ENCODE measurements at places on chromosomes 3 and 15.

DNA sequence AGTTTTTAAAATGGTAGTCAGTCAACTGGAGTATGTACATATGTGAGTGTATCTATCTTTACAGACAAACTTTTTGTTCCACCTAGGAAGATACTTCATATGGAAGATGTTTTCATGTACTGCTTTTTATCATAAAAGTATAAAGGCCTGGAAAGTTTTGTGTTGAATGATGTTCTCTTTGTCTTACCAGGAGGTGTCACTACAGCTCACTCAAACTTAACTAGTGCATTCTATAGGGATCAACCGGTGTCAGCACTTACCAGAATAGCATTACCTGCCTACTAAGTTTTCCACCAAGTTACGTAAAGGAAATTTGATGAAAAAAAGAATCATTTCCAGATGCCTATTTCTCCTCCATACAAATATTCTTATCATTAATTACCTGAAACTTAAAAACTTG is 522.6 kb upstream of the SEMA6D start:
- no peak for DNase-seq

- no peak for DNase-seq
Observed at GRCh38 chr3:177551431-177551836, 354.2 kb upstream of the TBL1XR1 start.

DNA sequence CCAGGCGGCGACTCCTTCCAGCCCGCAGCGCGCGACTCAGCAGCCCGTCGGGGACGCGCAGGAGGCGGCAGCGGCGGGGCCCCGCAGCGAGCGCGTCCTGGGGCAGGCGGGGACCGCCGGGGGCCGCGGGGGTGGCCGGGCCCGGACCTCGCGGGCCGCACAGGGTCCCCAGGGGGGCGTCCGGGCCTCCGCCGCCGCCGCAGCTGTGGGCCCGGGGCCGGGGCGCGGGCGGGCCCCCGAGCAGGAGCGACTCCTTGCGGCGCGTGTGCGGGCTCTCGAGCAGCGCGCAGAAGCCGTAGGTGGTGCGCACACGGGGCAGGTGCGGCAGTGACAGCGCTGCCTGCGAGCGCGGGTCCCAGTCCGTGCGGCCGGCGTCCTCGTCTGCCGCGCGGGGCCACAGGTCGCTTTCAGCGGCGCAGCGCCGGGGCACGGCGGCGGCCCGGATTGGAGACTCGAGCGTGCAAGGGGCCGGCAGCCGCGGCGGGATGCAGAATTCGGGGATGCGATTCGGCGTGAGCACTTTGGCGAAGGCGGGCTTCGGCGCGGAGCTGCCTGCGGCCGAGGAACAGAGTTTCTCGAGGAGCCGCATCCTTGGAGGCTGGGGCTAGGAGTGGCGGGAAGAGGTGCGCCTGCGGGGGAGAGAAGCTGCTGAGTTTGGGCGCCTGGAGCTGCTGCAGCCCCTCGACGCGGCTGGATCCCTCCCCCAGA is 535 bp downstream of the C2CD4B start:
- DNase-seq, result no peak

DNA sequence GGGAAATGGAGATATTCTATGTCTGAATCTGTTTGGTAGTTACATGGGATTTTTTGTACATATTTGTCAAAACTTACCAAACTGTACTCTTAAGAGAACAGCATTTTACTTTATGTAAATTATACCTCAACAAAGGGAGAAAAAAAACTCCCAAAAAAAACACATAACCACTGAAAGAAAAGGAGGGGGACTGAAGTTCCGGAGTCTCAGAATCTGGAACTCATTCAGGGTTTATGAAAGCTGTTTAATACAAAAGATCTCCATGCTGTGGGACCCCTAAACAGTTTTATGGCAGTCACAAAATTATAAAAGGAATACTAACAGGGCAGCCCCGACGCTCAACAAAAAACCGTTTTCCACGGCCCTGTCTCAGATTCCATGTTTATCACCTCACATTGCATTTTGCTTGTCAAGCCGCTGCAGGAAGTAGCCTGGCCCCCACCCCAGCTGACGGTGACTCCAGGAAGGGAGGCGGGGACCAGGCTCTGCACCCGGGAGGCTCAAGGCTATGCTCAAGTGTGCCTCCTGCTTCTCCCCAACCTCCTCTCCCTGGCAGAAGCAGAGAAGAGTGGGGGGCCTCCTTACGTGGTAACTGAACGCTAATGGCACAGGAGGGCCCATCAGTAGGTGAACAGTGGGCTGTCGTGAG is 29.3 kb downstream of the RFT1 start:
- no peak for DNase-seq

DNA sequence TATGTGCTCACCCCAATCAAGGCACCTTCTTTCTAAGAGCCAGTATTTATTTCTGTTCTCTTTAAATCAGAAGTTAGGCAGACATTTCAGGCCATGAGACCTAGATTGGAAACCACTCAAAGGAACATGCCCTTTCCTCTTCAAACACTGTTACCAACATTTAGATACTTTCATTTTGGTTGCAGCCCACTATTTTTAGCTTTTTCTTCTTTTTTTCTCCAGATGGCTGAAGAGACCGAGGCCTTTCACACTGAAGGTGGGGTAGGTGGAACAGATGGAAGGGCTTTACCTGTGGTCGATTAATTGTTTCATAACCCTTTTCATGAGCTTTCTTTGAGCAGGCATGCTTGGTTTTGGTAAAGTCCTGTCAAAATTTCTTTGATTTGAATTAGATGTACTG is 10.9 kb upstream of the LZTFL1 start:
- DNase-seq, result no peak

- DNase-seq, result no peak
Observed at GRCh38 chr3:150069154-150069527, 98.4 kb upstream of the PFN2 start.

DNA sequence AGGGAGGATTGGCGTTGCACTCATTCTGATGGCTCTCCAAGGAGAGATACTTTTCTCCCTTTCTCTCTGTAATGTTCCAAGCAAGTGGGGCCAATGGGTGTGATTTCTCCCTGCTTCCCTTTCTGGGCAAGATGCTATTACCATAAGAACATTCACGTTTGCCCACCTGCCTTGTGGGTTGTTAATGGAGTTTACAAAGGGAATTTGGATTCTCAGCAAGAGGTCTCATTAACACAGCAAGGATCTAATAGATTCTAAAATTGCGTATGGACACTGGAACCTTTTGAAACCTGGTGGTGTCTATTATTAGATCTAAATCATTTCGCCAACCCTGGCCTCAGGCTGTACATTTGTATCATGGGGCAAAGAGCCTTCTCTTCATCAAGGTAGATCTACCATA is 74.1 kb downstream of the SLCO3A1 start:
- no peak for DNase-seq

- DNase-seq, result no peak
Observed at GRCh38 chr3:89576417-89576816, 469.0 kb downstream of the EPHA3 start.

- no peak for DNase-seq
Observed at GRCh38 chr3:85808755-85809154, 850.0 kb downstream of the CADM2 start.

DNA sequence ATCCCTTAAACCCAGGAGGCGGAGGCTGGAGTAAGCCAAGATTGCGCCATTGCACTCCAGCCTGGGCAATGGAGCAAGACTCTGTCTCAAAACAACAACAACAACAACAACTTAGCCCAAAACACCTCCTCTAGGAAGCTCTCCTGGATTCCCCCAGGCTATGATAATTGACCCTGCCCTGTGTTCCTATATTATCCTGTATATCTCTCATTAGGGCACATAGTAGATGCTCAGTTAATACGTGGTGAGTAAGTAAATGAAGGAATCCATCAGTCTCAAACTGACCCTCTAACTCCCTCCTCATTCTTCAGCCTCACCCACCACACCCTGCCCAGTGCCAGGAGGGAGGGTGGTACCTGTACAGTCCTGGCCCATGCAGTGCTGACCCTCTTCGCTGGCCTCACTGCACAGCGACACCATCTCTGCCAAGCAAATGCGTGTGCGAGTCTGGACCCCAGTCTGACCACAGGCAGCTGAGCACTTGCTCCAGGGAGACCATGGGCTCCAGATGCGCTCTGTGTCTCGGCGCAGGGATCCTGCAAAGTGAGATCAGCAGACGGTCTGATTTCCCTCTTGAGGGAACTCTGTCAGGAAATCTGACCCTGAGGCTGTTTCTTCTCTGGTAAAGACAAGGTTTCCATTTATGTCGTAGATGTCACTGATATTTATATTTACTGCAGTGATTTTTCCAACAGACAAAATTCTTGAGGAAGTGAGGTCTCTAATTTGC is 6.2 kb downstream of the CILP start:
- DNase-seq, result no peak
